ENCODE measurements at places on chromosomes 3 and 15. TPM values are rescaled to one million over a fixed set of nuclear protein-coding genes. Genes with fewer than 3 reads are reported as not detected.

DNA sequence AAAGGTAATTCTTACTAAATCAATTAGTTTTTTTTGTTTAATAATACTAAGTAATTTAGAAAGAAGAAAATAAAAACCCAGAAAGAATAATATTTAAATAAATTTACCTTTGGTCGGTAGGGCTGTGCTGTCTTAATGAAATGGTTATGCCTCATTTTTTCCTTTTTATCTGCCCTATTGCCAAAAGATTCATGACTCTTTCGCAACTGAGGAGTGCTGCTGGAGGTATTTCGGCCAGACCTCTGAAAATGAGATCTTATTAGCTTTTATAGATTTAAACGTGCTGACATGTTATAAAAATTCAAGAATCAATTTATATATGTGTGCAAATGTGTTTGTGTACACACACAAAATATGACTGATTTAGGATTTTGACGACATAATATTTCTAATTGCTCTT, 67.1 kb upstream of the USP50 start:
- no peak for DNase-seq

GRCh38 chr3:111156517-111156916, 84.9 kb downstream of the NECTIN3 start:
- no peak for DNase-seq

DNA sequence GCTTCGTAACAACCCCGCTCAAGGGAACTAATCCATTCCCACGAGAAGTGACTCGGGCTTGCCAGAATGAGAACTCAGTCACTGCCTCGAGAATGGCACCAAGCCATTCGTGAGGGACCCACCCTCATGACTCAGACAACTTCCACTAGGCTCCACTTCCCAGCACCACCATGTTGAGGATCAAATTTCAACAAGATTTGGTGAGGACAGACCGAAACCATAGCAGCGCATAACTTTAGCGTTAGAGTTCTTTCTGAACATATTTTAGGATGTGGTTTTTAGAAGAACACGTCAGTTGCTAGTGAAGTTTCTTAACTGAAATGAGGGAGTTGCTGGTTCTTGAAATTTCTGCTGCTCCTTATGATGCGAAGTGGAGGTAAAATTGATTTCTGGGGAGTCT, 13.5 kb downstream of the PTPRG start:
- no peak for DNase-seq

DNA sequence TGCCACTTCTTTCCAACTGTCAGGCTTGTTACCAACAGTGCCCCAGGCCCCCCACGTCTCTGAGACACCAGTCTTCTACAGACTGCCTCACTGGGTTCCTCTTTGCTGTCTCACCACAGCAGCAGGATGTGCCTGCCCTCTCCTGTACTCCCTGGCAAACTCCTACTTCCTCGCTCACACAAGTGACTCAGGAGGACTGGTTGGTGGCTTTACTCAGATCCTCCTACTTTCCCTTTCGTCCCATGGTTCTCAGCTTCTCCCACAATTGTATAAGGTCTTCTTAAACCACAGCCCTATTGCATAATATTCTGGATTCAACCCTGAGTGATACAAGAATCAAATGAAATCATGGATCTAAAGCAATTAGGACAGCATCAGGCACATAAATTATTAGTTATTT, 246.6 kb upstream of the PROK2 start:
- no peak for DNase-seq

- no peak for DNase-seq
These were observed 64.3 kb downstream of the MGLL start for GRCh38 chr3:127758013-127758412.

DNA sequence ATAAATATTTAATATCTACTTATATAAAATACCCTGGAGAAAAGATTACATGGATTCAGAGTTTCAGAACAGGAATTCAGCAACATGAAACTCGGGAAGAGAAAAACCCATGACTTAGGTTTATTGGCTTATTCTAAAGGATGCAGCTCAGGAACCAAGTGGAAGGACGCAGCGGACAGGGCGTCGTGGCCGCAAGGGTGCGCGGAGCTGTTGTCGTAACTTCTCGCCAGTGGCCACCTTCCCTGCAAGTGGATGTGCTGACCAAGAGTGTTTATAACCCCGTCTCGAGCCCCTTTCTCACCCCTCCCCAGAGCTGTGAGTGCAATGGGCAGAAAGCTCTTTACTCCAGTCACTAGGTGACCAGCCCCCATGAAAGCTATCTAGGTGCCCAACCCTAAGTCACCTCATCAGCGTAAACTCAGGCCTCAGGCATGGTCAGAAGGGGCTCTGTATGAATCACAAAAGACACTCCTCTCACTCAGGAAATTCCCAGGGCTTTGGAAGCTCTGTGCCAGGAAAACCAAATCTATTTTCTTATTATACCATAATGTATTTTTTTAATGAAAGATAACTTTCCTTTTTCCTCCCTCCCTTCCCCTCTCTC, 77.3 kb downstream of the CHRNA7 start:
- DNase-seq, result no peak

GRCh38 chr3:189172668-189173419, 1.1 kb downstream of the TPRG1 start:
- DNase-seq, result no peak

DNA sequence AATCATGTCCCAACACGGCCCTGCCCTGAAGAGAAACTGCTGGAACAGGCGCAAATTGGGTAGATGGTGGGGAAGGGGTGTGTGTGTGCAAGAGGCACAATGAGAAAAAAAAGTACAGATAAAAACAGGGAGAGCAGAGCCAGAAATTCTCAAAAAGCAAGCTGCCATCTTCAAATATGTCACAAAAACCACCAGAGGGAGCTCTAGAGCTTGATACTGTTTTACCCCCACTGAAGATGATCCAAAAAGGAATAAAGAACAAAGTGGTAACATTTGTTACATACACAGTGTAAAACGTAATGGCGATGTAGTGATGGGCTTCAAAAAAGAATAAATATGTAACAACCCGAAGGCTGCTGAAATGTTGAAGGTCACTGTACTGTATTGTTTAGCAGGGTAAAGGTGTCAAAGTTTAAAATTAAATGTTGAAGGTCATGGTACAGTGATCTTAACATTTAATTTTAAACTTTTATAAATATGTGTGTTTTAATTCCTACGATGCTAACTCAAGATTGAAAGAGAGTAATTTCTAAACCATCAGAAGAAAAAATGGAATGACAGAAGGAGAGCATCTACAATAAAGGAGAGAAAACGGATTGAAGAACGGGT, 6.0 kb downstream of the SNRPA1 start:
- peak; percentile 74 for DNase-seq

TXNRD3 gene
- 7.3 TPM for total RNA-seq

DNA sequence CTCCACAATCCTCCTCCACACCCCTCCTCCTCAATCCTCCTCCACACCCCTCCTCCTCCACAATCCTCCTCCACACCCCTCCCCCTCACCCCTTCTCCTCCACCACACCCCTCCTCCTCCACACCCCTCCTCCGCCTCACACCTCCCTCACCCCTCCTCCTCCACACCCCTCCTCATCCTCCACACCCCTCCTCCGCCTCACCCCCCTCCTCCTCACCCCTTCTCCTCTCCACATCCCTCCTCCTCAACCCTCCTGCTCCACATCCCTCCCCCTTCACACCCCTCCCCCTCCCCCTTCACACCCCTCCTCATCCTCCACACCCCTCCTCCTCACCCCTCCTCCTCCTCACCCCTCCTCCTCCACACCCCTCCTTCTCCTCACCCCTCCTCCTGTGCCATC, 69.8 kb upstream of the BLM start:
- DNase-seq, result no peak

PLA2G4E gene
- total RNA-seq, result not detected

GRCh38 chr15:65653341-65653740, 31.6 kb downstream of the SLC24A1 start:
- peak; percentile 24 for DNase-seq

TRMT10C gene
- total RNA-seq, result 36.1 TPM

DNA sequence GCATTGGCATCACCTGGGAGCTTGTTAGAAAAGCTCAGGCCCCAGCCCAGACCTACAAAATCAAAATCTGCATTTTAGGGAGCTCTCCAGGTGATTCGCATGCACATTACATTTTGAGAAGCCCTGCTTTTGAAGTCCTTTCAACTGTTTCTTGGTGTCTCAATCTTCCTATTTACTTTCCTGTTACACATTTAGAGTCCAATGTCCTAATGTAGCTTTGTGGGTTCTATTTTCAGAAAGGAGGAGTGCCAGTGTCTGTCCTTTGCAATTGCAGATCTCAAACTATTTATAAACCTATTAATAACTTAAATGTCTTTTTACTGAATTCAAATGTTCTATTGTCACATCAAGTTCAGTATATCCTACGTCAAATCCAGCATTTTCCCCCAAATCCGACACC, 27.8 kb upstream of the MYRIP start:
- DNase-seq, result no peak

DNA sequence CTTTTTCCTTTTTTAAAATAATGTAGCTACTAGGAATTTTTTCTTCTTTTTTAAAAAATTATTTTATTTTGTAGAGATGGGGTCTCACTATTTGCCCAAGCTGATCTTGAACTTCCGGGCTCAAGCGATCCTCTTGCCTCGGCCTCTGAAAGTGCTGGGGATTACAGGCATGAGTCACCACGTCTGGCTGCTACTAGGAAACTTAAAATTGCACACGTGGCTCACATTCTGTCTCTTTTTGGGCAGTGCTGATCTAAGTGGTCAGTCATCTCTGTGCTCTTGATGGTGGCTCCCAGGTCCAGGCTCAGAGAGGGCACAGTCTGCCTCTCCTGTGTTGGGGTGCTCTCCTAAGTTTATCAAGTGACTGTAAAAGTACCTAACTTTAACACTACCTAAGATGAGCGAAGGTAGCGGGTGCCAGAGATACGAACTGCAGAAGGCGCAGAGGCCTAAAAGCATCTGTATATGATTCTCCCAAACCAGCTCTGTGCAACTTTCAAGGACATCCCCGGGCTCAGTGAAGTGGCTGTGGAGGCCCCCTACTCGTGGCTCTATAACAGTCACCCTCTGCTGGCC, 52.9 kb upstream of the SEC13 start:
- DNase-seq, result no peak

GCNT3 gene
- not detected for total RNA-seq

SYNPR gene
- not detected for total RNA-seq

DNA sequence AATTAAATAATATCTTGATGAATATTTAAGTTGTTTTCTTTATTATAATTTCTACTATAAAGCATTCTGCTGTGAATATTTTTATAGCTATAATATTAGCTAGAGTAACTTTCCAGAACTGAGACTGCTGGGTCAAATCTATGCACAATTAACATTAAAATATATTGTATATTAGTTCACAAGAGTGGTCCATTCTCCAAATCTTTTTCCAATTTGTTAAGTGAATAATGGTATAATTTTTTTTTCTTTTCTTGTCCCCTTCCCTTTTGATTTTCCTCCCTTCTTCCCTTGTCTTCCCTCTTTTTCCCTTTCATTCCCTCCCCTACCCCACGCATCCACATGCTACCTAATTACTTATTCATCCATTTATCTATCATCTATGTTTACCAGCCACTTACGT, 977.5 kb downstream of the TUSC7 start:
- no peak for DNase-seq

MYO5C gene
- 44.2 TPM for total RNA-seq

DNA sequence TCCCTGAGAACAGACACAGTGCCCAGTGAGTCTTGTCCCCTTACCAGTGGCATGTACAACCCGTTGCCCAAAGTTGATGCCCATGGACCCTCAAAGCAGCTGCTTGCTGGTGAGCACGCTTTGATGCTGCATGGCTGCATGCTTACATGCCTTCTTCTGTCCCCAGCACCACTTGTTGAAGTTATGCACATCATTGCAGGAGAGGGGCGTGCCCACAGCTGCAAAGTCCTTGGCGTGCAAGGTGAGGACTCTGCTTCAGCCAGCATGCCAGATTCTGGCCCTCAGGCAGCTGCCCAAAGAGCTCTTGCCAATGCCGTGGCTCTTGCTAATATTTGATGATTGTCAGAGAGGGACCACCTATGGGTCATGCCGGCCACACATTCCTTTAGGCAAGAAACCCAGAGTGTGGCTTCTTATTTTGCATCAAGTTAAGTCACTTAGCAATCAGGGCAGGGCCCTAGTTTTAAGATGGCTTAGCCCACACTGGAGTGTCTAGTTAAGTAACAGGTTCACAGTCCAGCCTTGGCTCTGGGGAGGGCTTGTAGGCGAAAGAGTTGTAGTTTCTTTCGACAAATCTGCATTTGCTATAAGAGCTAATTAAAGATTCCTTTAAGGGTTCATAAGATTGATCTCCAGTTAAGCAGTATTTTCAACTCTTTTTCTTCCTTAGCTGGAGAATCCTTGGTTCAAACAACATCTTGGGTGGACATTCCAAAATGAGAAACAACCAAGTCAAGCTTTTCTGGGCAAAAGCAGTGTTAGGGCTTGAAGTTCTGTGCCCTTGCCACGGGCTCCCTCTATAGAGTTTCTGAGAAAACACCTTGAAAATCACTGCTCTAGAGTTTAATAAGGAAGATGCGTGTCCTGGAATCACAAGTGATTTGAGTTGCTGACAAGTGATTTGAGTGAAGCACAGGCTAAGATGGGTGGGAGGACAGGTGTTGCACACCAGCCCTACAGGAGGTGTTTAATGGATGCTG, 128.6 kb downstream of the SLCO3A1 start:
- no peak for DNase-seq

DNA sequence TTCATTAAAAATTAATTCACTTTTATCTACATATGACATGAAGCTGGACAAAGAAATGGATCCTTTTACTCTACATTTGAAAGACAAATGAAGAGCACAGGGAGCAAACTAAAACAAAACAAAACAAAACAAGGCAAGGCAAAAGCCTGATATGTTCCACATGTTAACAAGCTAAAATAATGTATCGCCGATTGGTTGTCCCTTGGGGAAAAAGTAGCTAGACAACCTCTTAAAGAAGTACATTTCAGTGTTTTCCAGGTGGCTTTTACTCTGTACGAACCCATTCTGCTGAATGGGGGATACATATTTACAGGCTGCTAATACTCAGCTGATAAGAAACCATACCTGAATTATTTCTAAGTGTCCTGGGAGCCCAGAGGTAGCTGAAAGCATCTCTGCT, 493.0 kb upstream of the TBL1XR1 start:
- DNase-seq, result no peak

DNA sequence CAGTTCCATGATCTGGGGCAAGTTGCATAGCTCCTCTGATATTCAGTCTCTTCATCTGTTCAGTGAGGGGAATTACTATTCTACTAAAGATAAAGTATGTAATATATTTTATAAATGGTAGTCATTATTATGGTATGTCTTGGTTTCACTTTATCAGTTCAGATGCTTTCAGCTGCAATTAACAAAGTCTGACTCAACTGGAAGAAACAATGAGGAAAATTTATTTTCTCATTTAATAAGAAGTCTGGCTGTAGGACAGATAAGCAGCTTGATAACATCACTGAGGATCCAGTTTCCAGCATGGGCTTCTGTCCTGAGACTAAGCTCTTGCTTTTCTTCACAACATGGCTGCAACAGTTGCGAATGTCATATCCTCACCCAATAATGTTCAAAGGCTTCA, 354.3 kb upstream of the TRIM42 start:
- no peak for DNase-seq

GRCh38 chr3:52262447-52262846, 16.0 kb downstream of the WDR82 start:
- no peak for DNase-seq

NR1I2 gene
- under 0.01 TPM for total RNA-seq

GRCh38 chr3:56792193-56792592, 9.6 kb downstream of the ARHGEF3 start:
- no peak for DNase-seq

Measured in dermis blood vessel endothelial cell (primary cell).